Hepatocyte (in vitro differentiated cells): ENCODE measurements at places on chromosomes 13 and 19. TPM values are rescaled to one million over a fixed set of nuclear protein-coding genes. Genes with fewer than 3 reads are reported as not detected.

- no peak for DNase-seq
- H3K27ac ChIP-seq, result no peak overlapping the region
- H3K4me1 ChIP-seq, result no peaks in the 10 kb centered on the region
Observed at GRCh38 chr13:89310943-89311672, 1639.9 kb downstream of the SLITRK5 start.

FUT1 gene
- 2.4 TPM in 2 replicates for total RNA-seq

NAPSA gene
- 7.3 and 12.4 TPM in 2 replicates for total RNA-seq

DNA sequence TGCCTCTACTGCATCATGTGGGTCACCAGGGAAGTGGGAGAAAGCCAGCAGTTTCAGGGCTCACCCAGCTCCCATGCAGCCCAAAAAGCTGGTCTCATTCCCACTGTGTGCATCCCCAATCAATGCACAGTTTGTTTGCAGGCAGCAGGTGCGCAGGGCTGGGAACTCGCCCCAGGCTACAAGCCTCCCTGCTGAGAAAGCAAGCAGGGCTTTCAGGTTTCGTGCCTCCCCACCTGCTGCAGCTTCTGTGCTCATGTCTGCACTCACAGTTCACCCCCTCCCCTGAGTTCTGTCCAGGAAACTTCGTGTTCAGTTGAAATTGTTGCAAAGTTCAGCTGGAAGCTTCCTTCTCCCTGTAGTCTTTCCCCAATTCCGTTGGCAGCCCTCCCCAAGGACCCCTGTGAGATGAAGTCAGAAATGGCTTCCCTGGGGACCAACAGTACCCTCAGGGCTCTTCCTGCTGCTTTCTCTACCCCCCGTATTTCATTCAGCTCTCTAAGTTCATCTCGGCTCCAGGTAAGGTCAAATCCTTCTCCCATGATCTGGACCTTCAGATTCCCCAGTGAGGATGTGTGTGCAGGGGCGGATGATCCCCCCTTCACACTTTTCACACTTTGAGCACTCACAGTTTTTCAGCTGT, 10.3 kb upstream of the KLK3 start:
- DNase-seq, result no peak
- no peaks in the 10 kb centered on the region for H3K4me1 ChIP-seq
- no peaks in the 10 kb centered on the region for H3K36me3 ChIP-seq
- H3K27me3 ChIP-seq, result peaks cover 18% of the 10 kb centered on the region
- H3K27ac ChIP-seq, result no peak overlapping the region
- H3K4me3 ChIP-seq, result no peak overlapping the region

GRCh38 chr13:113422807-113423519, 30.3 kb downstream of the ADPRHL1 start:
- H3K4me1 ChIP-seq, result peaks cover 11% of the 10 kb centered on the region
- H3K27me3 ChIP-seq, result no peaks in the 10 kb centered on the region
- no peak overlapping the region for H3K4me3 ChIP-seq
- H3K27ac ChIP-seq, result peak overlapping the region; percentile 83

DNA sequence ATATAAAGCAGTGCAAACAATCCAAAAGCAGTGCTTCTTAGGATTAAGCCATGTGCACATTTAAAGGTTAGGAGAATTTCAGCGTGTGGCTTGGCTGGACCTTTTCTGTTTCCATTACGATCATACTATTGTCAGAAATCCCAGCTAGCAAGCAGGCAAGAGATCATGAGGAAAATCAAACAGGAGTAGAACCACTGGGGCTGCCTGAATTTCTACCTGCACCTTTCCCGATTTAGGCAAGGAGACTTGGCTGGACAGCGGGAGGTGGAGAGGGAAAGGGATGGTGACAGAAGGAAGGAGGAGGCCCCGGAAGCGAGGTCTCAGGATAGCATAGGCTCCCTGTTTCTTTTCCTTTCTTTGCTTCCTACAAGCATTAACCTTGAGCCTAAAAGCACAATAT, 102.5 kb downstream of the FGF14 start:
- H3K27ac ChIP-seq, result no peak overlapping the region
- H3K27me3 ChIP-seq, result no peaks in the 10 kb centered on the region
- no peak overlapping the region for H3K4me3 ChIP-seq
- H3K36me3 ChIP-seq, result no peaks in the 10 kb centered on the region
- H3K4me1 ChIP-seq, result no peaks in the 10 kb centered on the region

- no peaks in the 10 kb centered on the region for H3K36me3 ChIP-seq
- peaks cover 7% of the 10 kb centered on the region for H3K4me1 ChIP-seq
- H3K27me3 ChIP-seq, result no peaks in the 10 kb centered on the region
- no peak overlapping the region for H3K27ac ChIP-seq
- H3K4me3 ChIP-seq, result no peak overlapping the region
- DNase-seq, result no peak
Observed at GRCh38 chr19:45418802-45419201, 4.9 kb downstream of the ERCC1 start.

DNA sequence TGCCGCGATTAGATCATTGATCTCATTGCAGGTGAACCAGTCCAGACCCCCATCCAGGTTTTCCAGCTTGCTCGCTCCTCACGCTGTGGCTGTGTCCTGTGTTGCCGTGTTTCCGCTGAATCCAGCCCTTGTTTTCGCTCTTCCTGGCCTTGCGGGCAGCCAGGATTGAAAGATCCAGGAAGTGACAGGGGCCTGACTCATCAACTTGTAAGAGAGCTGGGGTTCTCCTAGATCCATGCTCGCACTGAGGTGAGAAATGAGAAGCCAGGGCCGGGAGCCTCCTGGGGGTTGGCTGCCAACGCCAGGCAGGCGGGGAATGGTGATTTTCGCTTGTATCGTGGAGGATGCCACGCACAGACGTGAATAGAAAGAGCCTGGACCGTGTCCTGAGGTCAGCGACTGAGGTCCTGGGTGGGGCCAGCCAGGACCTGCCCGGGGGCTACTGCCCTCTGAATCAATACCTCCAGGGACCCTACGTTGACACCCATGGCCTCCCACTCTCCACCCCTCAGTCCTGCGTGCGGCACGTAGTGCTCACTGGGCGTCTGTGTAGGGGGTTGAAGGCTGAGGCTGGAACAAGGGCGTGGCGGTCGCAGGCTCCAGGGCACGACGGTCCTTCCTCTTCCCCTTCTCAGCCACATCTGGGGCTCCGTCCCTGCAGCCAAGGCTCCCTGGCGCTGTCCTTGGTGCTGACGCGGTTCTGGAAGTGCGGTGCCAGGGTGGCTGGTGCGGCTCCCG, 7.3 kb upstream of the PTPRH start:
- peak overlapping the region; percentile 45 for H3K4me3 ChIP-seq
- peak; percentile 92 for DNase-seq
- peak overlapping the region; percentile 88 for H3K27ac ChIP-seq
- H3K4me1 ChIP-seq, result peaks cover 8% of the 10 kb centered on the region
- no peaks in the 10 kb centered on the region for H3K27me3 ChIP-seq

DNA sequence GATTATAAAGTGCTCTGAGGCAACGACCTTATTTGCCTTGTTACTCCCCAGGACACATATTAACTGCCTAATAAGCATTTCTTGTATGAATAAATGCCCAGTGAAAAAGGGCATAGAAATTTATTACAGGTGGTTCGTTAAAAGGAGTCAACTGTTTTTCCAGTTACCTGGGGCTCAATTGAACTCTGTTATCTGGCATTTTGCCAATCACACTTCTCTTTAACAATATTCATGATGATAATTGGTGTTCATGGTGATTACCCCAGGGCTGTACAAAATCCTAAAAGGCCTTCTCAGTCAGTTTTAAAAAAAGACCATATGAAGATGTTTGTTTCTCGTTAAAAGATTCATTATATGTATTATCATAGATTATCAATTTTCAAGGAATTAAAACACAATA, 57.1 kb downstream of the KL start:
- no peak for DNase-seq
- no peak overlapping the region for H3K4me3 ChIP-seq
- no peak overlapping the region for H3K27ac ChIP-seq
- no peaks in the 10 kb centered on the region for H3K36me3 ChIP-seq

DNA sequence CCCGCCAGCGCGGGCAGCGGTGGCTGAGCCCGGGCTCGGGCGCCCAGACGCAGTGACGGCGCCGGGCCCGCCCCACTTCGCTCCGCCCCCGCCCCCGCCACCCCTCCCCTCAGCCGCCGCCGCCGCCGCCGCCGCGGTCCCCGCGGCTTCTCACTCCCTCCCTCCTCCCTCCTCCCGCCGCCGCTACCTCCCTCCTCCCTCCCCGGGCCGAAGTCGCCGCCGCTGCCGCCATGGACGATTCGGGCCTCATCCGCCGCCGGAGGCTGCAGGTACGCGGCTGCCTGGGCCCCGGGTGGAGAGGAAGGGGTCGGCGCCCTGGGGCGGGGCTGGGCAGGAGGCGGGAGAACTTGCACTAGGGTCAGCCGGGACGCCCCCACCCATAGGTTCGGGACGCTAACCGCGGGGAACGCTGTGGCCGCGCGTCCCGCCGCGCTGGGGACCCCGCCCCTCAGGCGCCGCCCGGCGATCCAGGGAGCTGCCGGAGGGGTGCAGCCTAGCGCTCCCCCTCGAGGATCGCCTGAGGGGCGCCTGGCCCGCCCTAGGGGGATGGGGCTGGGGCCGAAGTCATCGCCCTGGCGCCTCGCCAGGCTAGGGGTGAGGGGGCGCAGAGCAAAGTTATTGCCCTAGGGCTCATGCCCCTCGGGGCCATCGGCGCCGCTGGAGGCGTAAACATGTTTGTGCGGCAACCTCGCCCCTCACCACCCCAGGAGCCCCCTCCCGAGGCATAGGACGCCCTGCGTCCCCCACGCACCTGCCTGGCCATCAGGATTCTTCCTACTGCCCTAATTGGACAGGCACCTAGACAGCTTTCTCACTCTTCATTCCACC, 427 bp downstream of the RTBDN start:
- H3K4me1 ChIP-seq, result no peaks in the 10 kb centered on the region
- H3K27ac ChIP-seq, result no peak overlapping the region
- peaks cover 82% of the 10 kb centered on the region for H3K27me3 ChIP-seq
- H3K4me3 ChIP-seq, result peak overlapping the region; percentile 36
- peak; percentile 56 for DNase-seq

PRKCG gene
- total RNA-seq, result not detected in 2 replicates

DNA sequence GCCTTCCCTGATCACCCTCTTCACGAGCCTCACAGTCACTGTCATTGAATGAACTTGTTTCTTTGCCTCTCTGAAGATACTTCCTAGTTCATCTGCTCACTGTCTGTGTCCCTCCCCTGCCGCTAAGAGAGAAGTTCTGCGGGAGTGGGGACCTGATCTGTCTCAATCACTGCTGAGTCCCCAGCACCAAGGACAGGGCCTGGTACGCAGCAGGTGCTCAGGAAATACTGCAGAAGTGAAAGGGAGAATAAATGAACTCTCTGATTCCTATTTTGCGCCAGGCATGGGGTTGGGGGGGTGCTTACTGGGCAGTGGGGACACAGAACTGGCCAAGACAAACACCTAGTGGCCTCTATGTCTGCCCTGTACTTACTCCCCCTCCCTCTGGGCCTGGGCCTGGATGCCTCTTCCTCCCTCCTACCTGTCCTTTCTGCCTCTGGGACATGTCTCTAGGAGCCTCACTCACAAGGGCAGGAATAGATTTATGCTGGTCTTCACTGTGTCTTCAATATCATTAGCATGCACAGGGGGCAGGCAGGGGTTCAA, 17.5 kb downstream of the FCGBP start:
- no peak overlapping the region for H3K27ac ChIP-seq
- no peak for DNase-seq
- H3K4me3 ChIP-seq, result no peak overlapping the region
- no peaks in the 10 kb centered on the region for H3K36me3 ChIP-seq
- H3K4me1 ChIP-seq, result no peaks in the 10 kb centered on the region
